Stimulated activated CD4-positive, alpha-beta T cell treated with anti-CD3 and anti-CD28 coated beads, Interleukin-1b, Interleukin-23, amount 100 ng/mL, for 1 hour (primary cell): ENCODE measurements at places on chromosomes 3 and 15.

DNA sequence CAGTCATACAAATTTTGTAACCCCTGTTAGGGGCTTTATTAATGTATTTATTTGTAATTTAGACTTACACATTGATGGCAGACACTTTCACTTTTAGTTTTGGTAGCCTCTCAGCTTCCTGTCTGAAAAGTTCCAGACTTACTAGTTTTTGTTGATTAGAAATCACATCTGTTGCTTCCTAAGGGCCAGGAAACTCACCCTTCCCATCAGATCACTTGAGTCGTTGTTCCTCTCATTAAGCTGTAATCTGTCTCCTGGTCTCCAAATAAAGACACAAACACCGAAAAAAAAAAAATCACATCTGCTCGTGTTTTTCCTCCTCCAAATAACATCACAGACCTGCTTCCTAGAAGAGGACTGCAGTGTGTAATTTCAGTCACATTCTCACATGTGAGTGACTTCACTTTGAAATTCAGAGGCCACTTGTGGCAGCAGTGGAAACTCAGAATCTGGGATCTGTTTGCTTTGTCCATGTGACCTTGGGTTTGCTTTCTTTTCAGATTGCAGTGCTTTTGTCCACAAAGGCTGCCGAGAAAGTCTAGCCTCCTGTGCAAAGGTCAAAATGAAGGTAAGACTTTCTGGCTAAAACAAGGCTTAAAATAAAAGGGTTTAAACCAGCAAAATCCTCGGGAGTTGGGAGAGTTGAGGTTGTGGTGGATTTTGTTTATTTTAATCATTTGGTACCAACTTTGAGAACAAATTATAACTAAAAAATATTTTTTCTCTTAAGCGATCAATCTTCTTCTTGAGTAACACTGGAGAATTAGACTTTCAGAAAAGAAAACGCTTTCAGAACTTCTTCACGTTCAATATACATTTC is 87.0 kb downstream of the KLHL25 start:
- no peak for DNase-seq

- DNase-seq: no peak
These were observed 36.4 kb downstream of the CFAP100 start for GRCh38 chr3:126431103-126431534.

DNA sequence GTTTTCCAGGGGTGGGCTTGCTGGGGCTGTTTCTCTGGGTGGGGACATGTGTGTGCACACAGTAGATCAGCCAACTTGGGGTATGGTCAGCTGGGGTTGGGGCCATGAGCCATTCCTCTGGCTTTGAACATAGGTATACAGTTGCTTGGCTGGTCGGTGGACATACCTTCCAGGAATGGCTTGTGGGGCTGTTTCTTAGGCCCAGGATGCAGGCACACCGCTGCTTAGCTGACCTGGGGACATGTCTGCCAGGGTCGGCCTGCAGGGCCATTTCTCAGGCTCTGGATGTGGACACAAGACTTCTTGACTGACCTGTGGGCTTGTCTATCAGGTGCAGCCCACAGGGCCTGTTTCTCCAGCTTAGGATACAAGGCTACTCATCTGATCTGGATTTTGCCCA is 130.6 kb downstream of the DOCK3 start:
- DNase-seq: no peak

DNA sequence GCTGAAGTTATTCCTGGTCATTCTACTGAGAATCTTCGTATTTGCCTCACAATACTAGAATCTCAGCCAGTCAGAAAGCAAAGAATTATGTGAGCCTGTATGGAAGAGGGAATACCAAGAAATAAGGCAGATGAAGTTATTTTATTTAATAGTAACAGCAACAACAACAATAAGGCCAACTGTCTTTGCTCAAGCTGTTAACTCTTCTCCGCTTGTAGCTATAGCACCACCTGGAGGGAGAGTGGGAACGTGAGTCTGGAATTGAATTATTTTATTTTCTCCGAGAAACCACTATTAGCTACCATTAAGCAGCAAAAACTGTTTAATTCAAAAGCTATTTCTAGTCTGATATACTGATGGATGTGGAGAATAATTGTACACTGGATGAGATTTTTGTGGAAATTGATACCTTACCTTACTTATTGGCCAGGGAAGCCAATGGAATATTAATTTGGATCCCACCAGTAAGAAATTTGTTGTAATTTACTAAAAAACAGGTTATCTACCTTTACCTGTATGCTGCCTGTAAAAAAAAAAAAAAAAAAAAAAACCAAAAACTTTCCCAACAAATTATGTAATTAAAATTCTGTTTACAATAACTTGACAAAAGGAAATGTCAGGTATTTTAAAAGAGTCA is 50.1 kb downstream of the CALML4 start:
- DNase-seq: no peak

DNA sequence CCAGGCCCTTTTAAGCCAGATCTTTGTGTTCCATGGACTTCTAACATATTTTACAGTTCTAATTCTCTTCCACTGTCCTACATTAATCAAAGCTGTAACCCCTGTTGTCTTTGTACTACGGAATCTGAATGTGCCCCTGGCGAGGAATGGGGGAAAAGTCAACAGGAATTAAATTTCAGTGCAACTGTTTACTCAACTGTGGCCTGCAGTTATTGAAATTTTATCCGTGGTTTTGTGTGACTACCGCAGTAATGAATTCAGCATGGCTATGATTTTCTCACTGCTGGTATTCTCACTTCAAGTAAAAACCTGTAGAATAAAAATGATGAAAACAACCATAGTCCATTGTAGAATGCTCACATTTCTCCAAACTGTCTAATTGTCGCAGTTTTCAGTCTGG is 388.0 kb downstream of the FOXP1 start:
- DNase-seq: no peak

- no peak for DNase-seq
These were observed 5.3 kb downstream of the ZNF710 start for GRCh38 chr15:90006217-90007075.

DNA sequence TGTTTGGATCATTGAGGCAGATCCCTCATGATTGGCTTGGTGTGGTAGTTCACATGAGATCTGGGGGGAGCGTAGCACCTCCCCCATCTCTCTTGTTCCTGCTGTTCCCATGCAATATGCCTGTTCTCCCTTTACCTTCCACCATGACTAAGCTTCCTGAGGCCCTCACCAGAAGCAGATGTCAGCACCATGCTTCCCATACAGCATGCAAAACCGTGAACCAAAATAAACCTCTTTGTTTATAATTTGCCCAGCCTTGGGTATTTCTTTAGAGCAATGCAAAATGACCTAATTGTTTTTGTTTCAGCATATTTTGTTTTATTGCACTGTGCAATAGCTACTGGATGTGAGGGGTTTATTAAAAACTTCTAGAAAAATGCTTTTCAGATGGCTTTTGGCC is 56.6 kb upstream of the CHST2 start:
- DNase-seq: no peak

GRCh38 chr3:118505784-118506183 is 528.9 kb downstream of the IGSF11 start:
- no peak for DNase-seq

DNA sequence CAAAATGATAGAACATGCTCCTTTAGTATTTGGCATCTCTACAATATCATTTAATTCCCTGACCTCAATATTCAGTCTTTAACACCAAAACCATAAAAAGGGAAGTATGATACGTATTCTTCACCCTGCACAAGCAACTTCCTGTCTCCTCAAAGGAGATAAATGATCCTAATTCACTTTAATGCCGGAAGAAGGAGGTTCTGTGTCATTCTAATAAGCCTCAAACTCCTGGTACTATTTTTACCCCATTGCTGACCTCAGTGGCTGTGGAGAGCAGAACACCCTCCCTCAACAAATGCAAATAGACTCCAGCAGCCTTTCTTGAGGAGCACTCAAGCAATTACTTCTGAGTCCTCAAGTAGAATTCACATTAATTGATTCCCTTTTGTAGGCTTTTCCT is 173.3 kb downstream of the TMEM108 start:
- DNase-seq: no peak

DNA sequence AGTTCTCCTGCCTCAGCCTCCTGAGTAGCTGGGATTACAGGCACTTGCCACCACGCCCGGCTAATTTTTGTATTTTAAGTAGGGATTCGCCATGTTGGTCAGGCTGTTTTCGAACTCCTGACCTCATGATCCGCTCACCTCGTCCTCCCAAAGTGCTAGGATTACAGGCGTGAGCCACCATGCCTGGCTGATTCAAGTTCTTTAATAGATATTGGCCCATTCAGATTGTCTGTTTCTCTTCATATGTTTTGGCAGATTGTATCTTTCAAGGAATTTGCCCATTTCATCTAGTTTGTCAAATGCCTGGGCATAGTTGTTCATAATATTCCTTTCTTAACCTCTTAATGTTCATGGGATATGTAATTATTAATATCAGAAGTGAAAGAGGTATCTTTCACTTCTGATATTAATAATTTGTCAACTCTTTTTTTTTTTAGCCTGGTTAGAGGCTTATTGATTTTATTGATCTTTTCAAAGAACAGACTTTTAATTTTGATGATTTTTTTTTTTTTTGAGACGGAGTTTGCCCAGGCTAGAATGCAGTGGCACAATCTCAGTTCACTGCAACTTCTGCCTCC is 40.2 kb upstream of the ZFAND6 start:
- no peak for DNase-seq

GRCh38 chr3:46665763-46666452 is 27.6 kb downstream of the ALS2CL start:
- DNase-seq: no peak

DNA sequence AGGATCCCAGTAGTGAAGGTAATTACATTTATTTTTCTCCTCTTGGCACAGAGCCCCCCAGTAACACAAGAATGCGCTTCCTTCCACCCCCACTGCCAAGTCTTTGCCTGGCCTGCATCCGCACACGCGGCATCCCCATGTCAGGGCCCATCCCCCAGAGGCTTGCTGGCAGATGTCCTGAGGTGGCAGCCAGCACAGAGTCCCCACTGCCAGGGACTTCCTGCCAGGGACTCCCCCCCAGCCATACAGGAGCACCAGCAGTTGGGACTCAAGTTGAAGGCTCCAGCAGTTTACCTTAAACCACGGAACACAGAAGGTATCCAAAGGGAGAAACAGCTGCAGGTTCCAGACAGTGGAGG is 41.0 kb downstream of the MEGF11 start:
- DNase-seq: no peak

DNA sequence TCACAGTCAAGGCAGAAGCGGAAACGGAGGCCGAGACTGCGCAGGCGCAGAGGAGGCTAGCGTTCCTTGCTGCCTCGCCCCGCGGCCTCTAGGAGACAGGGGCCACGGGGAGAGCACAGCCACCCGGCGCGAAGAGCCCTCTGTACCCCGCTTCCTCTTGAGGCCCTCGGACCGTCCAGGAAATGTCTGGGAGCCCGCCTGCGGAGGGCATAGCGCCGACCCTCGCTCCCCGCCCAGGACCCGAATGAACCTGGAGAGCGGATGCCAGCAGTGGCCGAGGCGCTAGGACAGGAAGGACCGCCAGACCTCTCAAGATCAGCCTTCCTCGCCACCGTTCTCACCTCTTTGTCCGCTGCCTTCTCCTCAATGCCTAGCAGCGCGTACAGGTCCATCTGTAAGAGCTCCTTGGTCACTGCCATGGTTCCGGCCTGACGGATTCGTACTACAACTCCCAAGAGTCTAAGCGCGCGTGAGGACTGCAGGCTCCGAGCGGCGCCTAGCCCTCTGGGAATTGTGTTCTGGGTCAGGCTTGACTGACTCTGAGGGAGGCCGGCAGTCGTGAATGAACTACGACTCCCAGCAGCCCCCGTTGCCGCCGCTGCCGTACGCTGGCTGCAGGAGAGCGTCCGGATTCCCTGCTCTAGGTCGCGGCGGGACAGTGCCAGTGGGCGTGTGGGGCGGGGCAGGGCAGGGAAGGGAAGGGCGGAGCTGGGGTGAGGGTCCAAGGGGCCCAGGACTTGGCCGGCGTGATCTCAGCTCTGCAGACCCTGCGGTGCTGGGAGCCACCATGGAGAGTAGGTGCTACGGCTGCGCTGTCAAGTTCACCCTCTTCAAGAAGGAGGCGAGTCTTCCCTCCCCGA is at the start of the genes DNAJC17 and ZFYVE19:
TSS of gene DNAJC17 (minus strand) at position 446 of the 860 bp plus-strand sequence. CDS start at position 419, 27 bp downstream.
TSS of gene ZFYVE19 (plus strand) at position 62 of the 860 bp plus-strand sequence. CDS start at position 563, 501 bp downstream.
- peak; percentile 91 for DNase-seq

- DNase-seq: no peak
These were observed 16.9 kb downstream of the POPDC2 start for GRCh38 chr3:119643528-119643927.

- no peak for DNase-seq
These were observed 9.2 kb downstream of the NFKBIZ start for GRCh38 chr3:101858464-101859030.

DNA sequence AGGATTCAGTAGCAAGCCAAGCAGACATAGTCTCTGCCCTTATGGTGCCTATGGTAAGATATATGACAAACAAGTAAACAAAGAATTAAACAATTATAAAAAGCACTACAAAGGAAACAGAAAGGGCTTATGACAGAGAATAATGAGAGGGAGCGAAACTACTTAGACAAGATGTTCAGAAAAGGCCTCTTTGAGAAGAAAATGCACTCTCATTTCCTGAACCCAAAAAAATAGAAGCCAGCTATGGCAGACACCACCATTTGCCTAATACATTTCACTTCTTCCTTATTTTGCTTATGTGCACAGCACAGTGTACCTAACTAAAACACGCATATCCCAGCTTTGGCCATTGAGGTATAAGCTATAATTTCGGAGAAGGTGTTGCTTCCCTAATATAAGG is 465.5 kb upstream of the PPP2R3A start:
- DNase-seq: no peak

DNA sequence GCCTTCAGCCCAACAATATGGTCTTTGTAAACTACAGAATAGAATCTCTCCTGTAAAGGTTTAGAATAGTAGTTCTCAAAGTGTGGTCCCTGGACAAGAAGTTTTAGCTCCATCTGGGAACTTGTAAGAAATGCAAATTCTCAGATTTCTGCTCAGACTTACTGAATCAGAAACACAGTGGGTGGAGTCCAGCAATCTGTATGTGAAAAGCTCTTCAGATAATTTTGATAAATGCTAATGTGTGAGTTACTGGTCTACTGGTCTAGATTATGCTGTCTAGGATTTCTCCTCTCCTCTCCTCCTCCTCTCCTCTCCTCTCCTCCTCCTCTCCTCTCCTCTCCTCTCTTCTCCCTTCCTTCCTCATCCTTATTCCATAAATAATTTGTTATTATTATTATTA is 57.5 kb downstream of the RBMS3 start:
- DNase-seq: no peak

DNA sequence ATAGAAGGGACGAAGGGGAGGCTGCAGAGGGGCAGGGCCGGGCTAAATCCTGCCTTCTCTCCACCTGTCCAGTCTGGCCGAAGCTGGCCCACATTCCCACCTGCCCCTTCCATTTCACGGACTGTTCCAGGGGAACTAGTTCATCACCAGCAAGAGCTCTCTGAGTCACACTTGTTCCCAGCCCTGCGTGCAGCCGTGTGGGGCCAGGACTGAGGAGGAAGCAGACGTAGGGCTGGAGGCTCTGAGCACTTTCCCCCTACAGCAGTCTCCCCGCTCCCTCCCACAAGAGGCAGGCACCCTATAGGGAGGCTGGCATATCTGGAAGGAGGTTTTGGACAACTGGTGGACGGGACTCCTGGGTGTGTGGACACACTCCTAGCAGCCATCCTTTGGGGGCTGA is 3.0 kb downstream of the ITIH4 start:
- DNase-seq: no peak

GRCh38 chr15:64703632-64703959 is 71.8 kb downstream of the RBPMS2 start:
- DNase-seq: no peak

- DNase-seq: no peak
These were observed 19.0 kb downstream of the MAPK6 start for GRCh38 chr15:52037889-52038505.

GRCh38 chr3:13077431-13078162 is 4.4 kb upstream of the IQSEC1 start:
- DNase-seq: no peak
